ENCODE measurements at places on chromosomes 12 and 14.

GRCh38 chr14:40697231-40697630, 909.4 kb upstream of the LRFN5 start:
- no peaks in the 10 kb centered on the region for H3K27me3 ChIP-seq
- H3K4me1 ChIP-seq, result no peaks in the 10 kb centered on the region
- H3K4me3 ChIP-seq, result no peak overlapping the region
- no peak for DNase-seq
- no peak overlapping the region for H3K27ac ChIP-seq
- H3K36me3 ChIP-seq, result no peaks in the 10 kb centered on the region

DNA sequence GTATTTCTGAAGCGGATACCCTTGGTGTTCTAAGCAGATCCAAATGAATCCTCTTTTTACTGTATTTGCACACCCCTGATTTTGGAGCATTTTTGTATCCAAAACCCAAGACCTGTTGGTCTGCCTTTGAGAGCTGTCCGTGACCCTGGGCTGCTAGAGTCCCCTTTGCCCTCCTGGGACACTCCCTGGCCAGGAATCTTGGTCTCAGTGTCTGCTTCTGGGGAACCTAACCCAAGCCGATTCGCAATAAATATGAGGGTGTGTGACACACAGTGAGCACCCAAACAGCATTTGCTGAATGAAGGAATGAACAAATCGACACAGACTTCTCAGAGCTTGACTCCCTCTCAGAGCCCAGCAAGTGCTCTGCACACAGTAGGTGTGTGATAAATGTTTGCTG, 92.9 kb downstream of the SCARB1 start:
- H3K36me3 ChIP-seq, result no peaks in the 10 kb centered on the region
- peaks cover 7% of the 10 kb centered on the region for H3K27me3 ChIP-seq
- no peak for DNase-seq
- H3K27ac ChIP-seq, result no peak overlapping the region

GRCh38 chr14:105180592-105181548, at the start of gene NUDT14:
Gene NUDT14, minus strand, starts transcription at chr14:105181312. Its CDS starts 103 bp downstream, at chr14:105181209.
- DNase-seq, result peak; percentile 85
- peak within 1 kb of the TSS; percentile 58 for H3K4me3 ChIP-seq
- H3K4me1 ChIP-seq, result peaks cover 6% of the 10 kb centered on the region
- peak within 1 kb of the TSS; percentile 65 for H3K27ac ChIP-seq

- no peak overlapping the region for H3K4me3 ChIP-seq
- peaks cover 2% of the 10 kb centered on the region for H3K4me1 ChIP-seq
- no peaks in the 10 kb centered on the region for H3K36me3 ChIP-seq
- no peak overlapping the region for H3K27ac ChIP-seq
- DNase-seq, result no peak
Observed at GRCh38 chr14:52926953-52927352, 23.9 kb downstream of the FERMT2 start.

- no peaks in the 10 kb centered on the region for H3K36me3 ChIP-seq
- no peak overlapping the region for H3K4me3 ChIP-seq
- no peaks in the 10 kb centered on the region for H3K27me3 ChIP-seq
- DNase-seq, result no peak
- H3K4me1 ChIP-seq, result peaks cover 4% of the 10 kb centered on the region
Observed at GRCh38 chr14:50676814-50677516, 8.9 kb upstream of the SAV1 start.

DNA sequence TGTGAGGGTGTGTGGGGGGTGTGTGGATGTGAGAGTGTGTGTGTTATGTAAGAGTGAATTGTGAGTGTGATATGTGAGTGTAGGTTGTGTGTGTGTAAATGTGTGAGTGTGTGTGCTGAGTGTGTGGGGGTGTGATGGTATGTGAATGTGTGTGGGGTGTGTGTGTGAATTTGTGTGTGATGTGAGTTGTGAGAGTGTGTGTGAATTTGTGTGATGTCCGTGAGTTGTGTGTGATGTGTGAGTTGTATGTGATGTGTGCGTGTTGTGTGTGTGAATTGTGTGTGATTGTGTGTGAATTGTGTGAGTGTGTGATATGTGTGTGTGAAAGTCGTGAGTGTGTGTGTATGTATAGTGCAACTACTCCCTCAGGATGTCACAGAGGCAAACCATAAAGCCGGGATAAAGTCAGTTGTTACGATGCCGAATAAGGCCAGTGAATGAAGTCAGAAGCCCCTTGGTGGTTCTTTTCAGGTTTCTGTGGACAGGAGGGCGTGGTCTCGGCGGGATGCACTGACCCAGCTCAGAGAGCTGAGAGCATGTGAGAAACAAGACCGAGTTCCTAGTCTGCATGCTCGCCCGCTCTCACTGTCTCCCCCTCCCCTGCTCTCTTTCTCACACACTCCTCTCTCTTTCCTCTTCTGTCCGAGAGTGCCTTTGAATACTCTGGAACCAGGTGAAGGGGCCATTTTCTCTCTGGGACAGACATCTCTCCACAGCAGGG, 71.8 kb upstream of the MAX start:
- H3K27me3 ChIP-seq, result peaks cover 9% of the 10 kb centered on the region
- DNase-seq, result no peak
- H3K27ac ChIP-seq, result no peak overlapping the region
- H3K36me3 ChIP-seq, result no peaks in the 10 kb centered on the region

GRCh38 chr12:92502417-92503028, 200.3 kb upstream of the PLEKHG7 start:
- H3K4me3 ChIP-seq, result no peak overlapping the region
- no peak for DNase-seq
- H3K27me3 ChIP-seq, result no peaks in the 10 kb centered on the region
- no peak overlapping the region for H3K27ac ChIP-seq

GRCh38 chr12:84124211-84124610, 788.4 kb downstream of the SLC6A15 start:
- H3K27me3 ChIP-seq, result no peaks in the 10 kb centered on the region
- DNase-seq, result no peak
- no peak overlapping the region for H3K4me3 ChIP-seq
- no peaks in the 10 kb centered on the region for H3K4me1 ChIP-seq
